ENCODE measurements at places on chromosomes 2 and 18. TPM values are rescaled to one million over a fixed set of nuclear protein-coding genes. Genes with fewer than 3 reads are reported as not detected.
A peak's percentile ranks its signal among the peaks of the same experiment; 100 is the strongest.

DNA sequence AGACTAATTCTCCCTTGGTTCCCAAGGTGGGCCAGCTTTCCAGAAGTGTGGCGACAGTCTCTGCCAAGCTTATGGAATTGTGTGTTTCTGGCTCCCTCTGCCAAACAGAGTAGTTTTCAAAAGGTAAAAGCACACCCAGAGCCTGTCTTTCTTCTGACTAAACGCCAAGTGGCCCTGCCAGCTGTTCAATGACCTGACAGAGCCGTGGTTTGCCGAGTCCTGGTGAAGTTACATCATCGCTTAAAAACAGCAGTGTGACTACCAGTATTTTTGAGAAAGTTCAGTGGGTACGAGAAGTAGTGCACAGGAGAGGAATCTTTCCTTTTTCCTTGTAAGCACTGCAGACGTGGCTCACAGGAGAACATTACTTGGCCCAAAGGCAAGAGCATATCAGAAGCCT is 1.9 kb downstream of the PER2 start:
- DNase-seq: no peak

- DNase-seq: no peak
These were observed 26.7 kb upstream of the ALPP start for GRCh38 chr2:232351686-232352510.

DNA sequence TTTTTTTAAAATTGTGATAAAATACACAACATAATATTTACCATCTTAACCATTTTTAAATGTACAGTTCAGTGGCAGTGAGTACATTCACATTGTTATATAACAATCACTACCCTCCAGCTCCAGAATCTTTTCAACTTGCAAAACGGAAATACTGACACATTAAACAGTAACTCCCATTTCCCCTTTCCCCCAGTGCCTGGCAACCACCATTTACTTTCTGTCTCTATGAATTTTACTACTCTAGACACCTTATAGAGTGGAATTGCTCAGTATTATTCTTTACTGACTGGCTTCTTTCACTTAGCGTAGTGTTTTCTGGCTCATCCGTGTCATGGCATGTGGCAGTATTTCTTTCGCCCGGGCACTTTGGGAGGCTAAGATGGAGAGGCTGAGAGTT is 32.6 kb downstream of the FASTKD2 start:
- DNase-seq: no peak

- DNase-seq: no peak
These were observed 416.1 kb upstream of the ETAA1 start for GRCh38 chr2:66981074-66981473.

Gene C2orf92
- 21.8 TPM for total RNA-seq

DNA sequence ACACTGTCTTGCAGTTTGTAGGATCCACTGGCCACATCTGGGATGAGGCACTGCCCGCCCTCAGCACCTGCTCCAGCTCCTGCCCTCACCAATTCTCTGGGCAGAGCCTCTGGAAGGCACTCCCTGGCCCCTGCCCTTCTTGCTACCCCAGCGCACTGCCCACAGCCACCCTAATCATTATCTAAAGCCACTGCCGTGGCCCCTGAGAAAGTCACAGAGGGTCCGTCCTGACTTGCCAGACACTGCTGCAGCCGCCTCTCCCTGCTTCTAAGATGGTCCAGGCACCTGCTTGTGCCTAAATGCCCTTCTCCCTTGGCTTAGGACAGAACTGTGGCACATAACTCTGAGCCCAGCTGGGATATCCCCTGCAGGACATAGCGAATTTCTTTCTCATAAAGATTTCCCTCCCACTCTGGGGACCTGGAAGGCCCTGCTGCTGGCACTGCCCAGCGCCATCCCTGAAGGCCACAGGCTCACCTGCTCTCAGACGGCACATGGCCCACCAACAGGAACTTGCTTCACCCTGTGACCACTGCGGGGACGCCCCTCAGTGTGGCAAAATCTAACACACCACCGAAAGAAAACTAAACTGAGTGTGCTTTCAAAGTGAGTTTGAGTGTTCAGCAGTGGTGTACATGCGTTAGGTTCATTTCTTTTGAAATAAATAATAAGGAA is 244.9 kb downstream of the HDAC4 start:
- DNase-seq: no peak

Gene SNED1
- 1.5 TPM for total RNA-seq

DNA sequence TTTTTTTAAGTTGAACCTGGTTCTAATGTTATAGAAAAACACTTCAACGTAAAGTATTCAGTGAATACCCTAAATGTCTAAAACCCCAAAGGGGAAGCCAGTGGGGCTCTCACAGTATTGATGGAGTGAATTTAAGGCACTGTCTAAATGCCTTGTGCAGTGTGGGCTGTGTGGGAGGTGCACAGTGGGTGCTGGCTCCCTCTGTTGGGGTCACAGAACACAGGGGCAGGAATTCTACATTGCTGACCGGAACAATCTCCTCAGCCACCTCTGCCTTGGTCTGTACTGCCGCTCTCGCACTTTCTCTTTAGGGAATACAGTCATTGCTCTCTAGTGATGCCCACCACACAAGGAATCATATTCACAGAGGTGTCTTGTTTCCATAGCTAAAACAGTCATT is 45.4 kb downstream of the SPRED2 start:
- no peak for DNase-seq

Gene SH3RF3
- 0.78 TPM for total RNA-seq

Gene BOLL
- not detected for total RNA-seq

DNA sequence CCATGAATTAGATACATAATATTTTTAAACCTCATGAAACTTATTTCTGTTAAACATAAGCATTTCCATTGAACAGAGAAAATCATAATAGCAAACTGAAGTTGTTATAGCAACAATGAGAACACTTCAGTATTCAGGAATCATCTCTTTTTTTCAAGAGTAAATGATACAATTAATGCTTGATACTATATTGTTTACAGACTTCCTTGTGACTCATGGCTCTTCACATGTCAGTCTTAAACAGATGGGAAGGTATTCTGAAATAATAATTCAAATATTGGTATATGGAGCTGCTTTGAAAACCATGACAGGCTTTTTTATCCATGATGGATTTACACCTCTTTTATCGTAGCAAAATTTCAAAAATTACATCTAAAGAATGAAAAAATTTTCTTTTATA is 226.5 kb upstream of the RBMS1 start:
- DNase-seq: no peak

- DNase-seq: no peak
These were observed 109.1 kb upstream of the NCK2 start for GRCh38 chr2:105635564-105635963.

Gene MOGAT1
- 0.18 TPM for total RNA-seq

DNA sequence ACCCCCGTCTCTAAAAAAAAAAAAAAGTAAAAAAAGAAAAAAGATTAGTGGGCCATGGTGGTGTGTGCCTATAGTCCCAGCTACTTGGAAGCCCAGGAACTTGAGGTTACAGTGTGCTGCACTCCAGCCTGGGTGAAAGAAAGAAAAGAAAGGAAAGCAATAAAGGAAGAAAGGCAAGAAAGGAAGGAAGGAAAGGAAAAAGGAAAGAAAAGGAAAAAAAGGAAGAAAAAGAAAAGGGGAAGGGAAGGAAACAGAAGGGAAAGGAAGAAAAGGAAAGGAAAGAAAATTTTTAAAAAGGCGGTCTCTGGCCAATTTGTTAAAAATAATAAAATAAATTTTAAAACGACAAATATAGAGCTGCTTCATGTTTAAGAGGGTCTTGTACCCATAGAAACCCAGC is 74.4 kb upstream of the RNU4ATAC start:
- no peak for DNase-seq

DNA sequence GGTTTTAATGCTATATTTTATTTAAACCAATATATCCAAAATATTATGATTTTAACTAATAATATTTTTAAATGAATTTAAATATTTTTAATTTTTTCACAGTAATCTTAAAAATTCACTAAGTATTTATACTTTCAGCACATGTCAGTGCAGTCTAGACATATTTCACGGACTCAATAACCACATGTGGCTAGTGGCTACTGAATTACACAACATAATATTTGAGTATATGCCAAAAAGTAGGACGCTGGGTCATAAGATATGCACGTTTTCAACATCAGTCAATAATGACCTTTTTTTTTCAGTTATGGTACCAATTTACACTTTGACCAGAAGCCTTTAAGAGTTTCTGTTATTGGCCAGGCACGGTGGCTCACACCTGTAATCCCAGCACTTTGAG is 117.7 kb downstream of the GFPT1 start:
- DNase-seq: no peak

DNA sequence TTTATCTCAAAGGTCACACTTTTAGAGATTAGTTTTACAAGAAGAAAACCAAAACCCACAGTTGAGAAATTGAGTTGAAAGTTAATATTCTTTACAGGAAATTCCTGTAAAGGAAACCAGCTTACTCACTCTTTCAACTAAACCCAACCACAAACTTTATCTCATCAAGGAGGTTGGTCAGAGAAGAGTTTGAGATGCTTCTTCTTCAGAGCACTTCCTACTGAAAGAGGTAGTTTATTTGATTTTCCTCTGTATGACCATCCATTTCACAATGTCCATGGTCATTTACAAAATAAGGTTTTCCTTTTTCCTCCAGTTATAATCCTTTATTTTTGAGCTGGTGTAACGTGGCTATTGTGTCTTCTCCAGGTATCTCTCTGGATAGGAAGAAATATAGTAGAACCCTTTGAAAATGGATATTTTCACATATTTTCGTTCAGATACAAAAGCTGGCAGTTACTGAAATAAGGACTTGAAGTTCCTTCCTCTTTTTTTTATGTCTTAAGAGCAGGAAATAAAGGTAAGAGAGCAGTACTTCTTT is 4.5 kb upstream of the IL18RAP start:
- no peak for DNase-seq

DNA sequence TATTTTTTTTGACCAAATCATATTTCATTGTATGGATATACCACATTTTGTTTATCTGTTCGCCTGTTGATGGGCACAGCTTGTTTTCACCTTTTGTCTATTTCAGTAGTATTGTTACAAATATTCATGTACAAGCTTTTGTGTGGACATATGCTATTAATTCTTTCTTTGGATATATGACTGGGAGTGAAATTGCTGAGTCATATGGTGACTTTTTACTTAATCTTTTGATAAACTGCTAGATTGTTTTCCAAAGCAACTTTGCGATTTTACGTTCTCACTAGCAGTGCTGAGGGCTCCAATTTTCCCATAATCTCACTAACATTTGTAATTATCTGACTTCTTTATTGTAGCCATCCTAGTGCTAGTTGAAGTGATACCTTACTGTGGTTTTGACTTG is 112.4 kb downstream of the CD8B2 start:
- DNase-seq: no peak

Gene SLC9A2
- total RNA-seq: not detected

Gene SH3BP4
- 0.05 TPM for total RNA-seq

GRCh38 chr2:113818382-113818951 is 62.0 kb upstream of the SLC35F5 start:
- no peak for DNase-seq

Gene TUBA3E
- total RNA-seq: not detected

DNA sequence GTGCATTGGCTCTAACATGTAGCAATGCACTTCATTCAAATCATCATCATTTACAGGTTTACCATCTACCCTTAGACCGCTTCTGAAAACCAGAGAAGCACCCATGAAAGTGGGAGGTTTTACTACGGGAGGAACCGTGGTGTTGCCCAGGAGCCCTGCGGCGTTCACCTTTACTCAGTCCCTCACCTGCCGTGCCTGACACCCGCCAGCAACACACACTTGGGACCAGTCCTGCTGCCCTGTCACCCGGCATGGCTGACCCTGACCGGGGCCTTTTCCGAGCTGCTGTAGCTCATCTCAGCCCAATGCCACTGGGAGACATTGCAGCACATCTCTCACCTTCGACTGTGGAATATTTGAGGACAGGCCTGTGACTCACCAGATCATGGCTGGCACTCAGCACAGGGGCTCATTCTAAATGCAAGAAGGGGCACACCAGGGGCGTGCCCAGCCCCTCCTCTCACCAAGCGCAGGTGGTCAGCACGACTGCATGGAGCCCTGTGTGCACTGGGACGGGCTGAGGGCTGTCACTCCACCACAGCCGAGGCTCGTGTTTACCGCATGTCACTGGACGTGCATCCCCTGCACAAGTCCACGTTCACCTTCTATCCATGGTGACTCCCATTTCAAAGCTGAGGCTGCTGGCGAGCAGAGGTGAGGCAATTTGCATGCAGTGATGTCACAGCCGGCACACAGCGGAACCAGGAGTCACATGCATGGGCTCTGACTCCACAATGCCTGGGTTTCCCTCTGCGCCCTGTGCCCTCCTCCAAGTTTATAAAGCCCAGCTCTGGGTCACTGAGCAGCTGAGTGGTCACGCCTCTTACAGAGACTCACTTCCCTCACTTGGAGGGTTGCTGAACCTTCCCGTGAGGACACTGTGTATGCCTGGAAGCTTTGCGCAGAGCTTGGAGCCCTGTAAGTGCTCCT is 76.7 kb upstream of the SNTG2 start:
- DNase-seq: no peak

DNA sequence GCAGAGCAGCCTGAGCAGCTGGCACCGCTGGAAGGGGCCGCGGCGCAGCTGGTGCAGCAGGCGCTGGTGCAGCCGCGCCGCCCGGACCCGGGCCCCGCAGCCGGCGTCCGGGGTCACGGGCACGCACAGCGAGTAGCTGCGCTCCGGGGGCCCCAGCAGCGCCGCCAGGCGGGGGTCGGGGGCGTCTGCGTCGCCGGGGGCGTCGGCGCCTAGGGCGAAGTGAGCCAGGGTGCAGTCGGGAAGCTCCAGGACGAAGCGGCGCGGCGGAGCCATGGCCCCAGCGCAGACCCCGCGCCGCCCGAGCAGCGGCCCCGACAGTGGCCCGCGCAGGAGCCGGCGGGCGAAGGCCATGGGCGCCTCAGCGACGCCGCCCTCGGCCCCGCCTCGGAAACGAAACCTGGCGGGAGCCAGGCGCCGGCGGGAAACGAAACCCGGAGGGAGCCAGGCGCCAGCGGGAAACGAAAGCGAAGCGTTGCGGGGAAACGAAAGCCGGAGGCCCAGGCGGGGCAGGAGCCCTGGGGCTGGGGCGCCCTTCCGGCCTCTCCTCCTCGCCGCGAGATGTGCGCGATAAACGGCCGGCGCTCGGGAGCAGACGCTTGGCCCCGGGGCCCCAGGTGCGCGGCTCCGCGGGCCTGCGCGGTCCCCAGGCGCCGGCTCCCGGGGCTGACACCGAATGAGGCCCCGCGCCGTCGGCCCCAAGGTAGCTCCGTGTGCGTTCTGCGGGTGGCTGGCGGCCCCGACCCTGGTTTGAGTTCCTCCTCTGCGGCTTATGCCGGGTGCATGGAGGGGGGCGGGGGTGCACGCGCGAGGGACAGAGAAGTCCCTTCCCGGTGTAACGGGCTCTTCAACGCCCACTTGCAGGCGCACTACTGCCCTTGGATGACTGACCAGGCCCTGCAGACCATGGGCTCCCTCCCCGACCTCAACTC is at the start of gene CMPK2:
CMPK2 (minus strand) TSS at position 562 of the 929 bp plus-strand sequence; CDS start at position 351, 211 bp downstream.
- peak; percentile 92 for DNase-seq

- DNase-seq: no peak
These were observed 20.9 kb downstream of the BOD1L2 start for GRCh38 chr18:57167617-57168308.

GRCh38 chr2:61434314-61434713 is 36.6 kb downstream of the USP34 start:
- no peak for DNase-seq

Gene FBXO15
- 0.91 TPM for total RNA-seq

Gene UGT1A8
- total RNA-seq: not detected
